ENCODE measurements at places on chromosomes 7 and 10. TPM values are rescaled to one million over a fixed set of nuclear protein-coding genes. Genes with fewer than 3 reads are reported as not detected.

Gene ADARB2
- 0.63 TPM for total RNA-seq

Gene AGR2
- not detected for total RNA-seq

Gene EPHA1
- total RNA-seq, result 44.5 TPM

Gene CLEC2L
- total RNA-seq, result not detected

Gene CFAP46
- total RNA-seq, result not detected

DNA sequence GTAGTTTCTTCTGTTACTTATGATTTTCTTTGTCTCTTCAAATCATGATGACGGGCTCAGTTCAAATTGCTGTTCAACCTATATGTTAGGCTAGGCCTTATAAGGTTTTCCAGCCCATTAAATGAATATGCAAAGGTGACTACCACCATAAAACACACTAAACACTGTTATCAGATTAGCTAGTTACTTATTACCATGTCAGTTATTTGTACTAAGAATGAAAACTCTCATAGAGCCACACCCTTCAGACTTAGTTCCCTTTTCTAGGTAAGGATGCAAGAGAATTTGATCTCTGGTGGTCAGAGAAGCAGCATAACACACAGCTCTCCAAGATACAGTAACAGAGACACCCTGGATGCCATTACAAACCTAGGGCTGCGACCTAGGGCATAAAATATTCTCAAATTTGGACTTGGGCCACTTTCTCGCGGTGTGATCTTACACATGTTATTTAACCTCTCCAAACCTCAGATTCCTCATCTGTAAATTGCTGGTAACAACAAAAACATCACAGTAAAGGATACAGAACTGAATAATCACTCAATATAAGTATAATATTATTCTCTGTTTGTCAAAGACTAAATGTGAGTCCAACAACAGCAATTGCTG, 35.6 kb downstream of the ANKMY2 start:
- DNase-seq, result no peak

- no peak for DNase-seq
Measured at GRCh38 chr10:46091828-46092523, 45.9 kb upstream of the MSMB start.

GRCh38 chr10:21203473-21204107, 306.5 kb upstream of the NEBL start:
- DNase-seq, result no peak

DNA sequence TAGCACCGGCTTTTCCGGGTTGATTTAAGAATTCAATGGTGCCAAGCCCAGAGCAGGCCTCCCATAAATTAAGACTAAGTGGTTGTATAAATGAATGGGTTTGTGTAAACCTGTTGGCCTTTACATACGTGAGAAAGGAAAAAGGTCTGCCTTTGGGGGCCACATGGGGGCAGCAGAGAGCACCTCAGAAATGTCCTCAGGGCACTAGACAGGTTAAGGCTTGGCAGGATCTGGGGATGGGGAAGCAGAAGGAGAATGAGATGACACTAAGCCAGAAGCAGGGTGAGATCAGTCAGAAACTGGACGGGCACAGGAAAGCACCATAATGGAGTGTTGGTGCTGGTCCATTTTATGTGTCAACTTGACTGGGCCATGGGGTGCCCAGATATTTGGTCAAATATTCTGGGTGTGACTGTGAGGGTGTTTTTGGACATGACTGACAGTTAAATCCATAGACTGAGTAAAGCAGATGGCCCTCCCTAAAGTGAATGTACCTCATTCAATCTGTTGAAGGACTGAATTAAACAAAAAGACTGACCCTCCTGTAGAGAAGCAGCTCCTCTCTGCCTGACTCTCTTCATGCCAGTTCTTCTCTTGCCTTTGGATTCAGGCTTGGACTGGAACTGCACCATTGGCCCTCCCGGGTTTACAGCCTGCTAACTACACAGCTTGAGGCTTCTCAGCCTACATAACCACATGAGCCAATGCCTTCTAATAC, 58.9 kb downstream of the FRMPD2 start:
- DNase-seq, result no peak

GRCh38 chr10:67788028-67788886, 49.7 kb downstream of the DNAJC12 start:
- peak; percentile 49 for DNase-seq

DNA sequence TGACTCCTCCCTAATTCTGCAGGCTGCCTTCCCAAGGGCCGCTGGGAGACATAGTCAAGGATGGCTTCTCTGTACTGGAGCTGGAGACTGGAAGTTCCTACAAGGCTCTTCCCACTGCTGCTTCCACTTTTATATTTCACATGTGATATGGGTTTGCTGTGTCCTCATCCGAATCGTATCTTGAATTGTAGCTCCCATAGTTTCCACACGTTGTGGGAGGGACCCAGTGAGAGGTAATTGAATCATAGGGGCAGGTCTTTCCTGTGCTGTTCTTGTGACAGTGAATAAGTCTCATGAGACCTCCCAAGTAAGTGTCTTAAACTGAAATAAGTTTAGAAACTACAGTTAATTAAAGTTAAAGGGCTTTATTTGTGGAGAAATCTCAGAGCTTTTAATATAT, 47.0 kb upstream of the BICC1 start:
- no peak for DNase-seq

DNA sequence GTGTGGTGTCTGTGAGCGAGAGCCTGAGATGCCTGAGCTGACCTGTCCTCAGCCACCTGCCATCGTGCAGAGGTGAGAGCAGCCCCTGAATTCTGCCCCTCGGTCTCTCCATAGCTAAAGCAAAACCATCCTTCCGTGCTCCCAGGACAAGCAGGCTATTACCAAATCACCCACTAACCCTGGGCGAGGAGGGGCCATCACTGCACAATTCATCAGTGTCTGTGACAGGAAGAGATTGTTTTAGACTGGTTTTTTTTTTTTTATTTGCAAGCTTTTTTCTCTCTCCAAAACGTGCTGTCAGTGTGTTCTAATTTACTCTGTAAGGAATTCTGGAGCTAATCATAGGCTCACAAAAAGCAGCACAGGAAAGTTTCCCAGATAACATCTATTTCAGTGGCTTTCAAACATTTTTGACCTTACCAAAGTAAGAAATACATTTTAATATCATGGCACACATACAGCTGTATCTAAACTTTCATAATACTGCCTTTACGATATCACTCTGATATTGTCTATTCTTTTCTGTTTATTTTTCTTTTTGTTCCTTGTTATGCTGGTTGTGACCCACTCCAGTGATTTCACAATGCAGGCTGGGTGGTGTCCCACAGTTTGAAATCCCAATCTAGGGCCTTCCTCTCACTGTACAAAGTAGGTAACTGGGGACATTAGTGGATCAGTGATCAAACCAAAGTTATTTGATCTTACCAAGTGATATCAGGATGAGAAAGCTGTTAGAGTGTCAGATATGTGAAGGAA, 62.8 kb downstream of the EGFR start:
- no peak for DNase-seq

DNA sequence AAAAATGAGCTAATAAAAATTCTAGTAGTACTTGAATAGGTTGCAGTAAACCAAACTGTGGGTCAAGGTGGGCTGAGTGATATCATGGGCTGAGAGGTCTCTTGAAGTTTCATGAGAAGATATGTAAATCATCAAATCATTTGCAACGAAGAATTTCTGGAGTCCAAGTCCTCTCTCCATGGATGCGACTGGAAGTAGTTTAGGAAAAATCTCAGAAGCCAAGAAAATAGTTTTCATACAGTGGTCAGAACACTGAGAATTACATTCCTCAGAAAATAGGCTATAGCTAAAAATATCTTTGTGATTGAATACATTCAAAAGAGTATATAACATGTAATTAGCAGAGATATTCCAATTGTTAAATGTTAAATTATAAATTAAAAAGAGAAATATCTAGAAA, 3.6 kb upstream of the IFIT1 start:
- DNase-seq, result no peak

GRCh38 chr10:63986536-63986935, 465.3 kb downstream of the REEP3 start:
- DNase-seq, result no peak

- no peak for DNase-seq
Measured at GRCh38 chr10:64519427-64519826, 998.2 kb downstream of the REEP3 start.

DNA sequence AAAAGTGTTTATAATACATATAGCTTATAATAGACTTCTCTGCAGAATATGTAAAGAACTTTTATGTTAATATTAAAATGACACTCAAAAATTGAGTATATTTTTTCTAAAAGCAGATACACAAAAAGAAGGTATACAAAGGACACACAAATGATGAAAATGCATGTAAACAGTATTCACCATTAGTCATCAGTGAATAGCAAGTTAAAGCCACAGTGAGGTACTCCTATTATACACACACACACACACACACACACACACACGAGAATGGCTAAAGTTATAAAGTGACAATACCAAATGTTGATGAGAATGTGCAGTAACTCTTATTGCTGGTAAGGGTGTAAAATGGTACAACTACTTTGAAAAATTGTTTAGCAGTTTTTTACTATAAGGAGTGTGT, 92.9 kb downstream of the ITGB1 start:
- no peak for DNase-seq
